ENCODE measurements at places on chromosomes 5 and 9.

DNA sequence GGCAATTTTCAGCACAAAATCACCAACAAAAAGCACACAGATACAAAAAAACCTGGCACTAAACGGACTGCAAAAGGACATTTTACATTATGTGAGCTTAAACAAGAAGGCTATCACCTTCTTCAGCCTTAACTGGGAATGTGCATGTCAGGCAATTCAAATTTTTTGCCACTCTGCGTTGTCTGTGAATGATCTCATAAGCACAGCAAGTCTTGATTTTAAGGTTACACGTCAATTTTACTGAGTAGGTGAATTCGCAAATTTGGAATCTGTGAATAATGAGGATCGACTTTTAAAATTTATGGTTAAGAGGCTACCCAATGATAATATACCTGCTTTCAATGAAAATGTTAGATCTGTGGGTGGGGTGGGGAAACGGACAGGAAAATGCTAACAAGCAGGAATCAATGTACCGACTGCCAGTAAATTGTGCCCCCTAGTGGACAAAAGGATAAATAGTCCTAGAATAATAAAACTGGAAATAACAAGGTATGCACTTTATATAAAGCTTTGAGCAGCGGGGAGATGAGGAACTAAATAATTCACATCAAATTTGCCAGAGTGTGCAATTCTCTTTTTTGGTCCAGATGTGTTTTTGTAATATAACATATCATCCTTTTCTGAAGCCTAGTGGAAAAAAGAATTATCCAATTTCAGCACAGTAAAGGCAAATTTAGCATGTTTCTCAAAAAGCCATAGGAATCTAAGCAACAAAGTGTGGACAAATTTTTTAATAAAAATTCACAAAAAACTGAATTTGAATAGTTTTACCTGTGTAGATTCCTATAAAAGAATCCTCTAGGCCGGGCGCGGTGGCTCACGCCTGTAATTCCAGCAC lies 20.5 kb downstream of the EQTN start:
- peak; percentile 58 for DNase-seq

DNA sequence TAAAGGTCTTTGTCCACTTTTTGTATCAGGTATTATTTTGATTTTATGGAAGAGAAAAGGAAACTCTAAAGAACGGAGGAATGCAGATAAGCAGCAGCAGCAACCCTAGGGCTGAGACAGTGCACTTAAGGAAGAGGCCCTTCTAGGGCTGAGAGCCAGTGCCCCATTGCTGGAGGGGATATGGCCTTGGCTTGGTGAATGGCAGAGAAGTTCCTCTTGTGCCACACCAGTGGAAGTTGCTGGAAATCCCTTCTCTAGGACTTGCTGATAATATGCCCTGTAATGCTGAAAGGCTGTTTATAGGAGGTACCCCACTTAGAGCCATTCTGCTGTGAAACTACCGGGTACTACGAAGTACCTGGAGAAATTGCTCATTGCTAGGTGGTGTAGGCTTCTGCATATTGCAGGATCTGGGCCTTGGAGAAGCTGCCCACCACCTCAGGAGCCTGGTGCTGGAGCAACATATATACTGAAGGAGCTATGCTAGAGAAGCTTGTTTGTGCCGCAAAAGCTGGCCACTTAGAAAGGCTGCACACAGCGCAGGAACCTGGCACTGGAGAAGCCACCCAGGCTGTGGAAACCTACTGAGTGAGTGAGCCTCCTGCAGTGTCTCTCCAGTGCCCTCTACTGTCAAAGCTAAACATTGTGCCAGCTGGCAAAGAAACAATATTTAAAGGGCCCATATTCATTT lies 9.6 kb upstream of the UBTD2 start:
- peak; percentile 76 for DNase-seq

GRCh38 chr5:146697211-146697610 lies 181.2 kb upstream of the GPR151 start:
- no peak for DNase-seq

DNA sequence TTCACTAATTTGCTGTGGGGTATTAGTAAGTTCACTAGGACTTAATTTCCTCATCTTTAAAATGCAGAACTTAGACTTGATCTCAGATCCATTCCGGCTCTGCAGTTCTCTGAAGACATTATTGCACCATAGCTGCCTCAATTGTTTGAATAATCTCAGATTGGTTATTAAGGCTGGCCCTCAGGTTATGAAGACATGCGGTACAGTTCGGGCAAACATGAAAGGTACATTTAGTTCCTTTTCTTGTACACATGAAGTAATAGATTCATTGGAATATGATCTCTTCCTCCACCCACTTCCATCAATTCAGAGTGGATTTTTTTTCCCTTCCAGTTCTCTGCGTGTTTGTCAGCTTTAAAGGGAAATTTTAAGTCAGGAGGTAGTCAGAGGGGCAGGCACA lies 28.0 kb downstream of the ATP6V0E1 start:
- no peak for DNase-seq

DNA sequence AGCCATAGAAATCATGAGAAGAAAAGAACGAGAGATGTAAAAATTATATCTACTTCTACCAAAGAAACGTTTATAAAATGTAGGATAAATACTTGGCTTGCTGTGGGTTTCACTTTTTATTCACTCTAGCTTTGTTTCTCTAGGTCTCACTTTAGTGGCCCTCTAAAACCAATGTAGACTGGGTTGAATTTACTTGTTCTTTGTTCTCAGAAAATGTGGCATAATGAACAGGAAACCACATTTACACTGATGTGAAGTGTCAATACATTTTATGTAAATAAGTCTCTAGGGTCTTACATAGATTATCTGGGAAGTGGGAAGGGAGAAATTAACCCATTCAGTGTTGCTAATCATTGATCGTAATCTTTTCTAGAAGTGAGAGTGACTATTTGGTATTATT lies 58.9 kb downstream of the PLPPR1 start:
- no peak for DNase-seq

GRCh38 chr9:127652733-127653132 lies 40.7 kb downstream of the STXBP1 start:
- DNase-seq: no peak

GRCh38 chr5:6728011-6728794 lies 15.0 kb downstream of the TENT4A start:
- no peak for DNase-seq

DNA sequence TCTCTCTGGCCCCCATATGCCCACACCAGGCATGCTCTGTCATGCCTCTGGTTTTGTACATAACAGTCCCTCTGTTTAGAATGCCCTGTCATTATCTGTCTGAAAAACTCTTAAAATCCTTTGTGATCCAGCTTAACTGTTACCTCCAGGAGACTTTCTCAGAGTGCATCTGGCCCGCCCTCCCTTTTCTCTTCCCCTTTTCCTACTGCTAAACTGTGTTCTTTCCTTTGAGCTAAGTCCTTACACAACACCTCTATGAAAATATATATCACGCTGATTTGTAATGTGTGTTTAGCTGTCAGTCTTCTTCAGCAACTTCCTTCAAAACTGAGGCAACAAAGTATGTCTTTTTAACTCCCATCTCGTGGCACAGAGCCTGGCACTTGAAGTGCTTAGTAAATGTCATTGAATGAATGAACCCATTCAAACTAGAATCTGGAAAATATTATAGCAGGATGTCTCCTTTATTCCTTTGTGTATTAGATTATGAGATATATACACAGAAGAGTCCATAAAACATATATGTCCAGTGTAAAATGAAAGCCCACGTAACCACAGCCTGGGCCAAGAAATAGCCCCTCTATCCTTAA lies 166.2 kb upstream of the KLF9 start:
- no peak for DNase-seq

Measured in fibroblast of upper back skin (primary cell).